ENCODE measurements at places on chromosomes 4 and X.

DNA sequence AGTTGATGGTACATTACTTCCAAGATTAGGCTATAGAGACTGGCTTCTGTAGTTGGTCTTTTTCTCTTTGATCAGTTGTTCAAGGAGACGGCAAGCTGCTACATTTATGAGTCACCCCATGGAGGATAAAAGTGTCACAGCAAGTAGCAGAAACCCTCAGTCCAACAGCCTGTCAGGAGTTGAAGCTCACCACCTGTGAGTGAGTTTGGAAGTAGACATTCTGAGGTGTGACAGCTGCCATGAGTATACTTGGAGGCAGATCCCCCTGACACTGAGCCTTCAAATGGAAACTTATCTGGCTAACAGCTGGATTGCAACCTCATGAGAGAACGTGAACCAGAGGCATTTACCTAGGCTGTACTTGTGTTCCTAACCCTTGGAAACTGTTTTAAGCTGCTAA lies 68.0 kb downstream of the CCNG2 start:
- no peak for DNase-seq

DNA sequence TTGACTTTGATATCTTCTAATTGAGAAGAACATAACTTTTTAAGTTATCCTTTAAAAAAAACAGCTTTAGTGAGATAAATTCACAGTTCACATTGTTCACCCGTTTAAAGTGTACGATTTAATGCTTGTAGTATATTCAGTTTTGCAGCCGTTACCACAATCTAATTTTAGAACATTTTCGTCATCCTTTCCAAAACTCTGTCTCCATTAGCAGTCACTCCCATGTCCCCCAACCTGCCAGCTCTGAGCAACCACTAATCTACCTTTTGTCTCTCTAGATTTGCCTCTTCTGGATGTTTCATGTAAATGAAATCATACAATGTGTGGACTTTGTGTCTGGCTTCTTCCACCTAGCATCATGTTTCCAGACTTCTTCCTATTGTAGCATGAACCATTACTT lies 38.6 kb downstream of the CLCN4 start:
- DNase-seq, result no peak

- DNase-seq, result no peak
Measured at GRCh38 chr4:105458001-105458400, 15.9 kb downstream of the PPA2 start.

DNA sequence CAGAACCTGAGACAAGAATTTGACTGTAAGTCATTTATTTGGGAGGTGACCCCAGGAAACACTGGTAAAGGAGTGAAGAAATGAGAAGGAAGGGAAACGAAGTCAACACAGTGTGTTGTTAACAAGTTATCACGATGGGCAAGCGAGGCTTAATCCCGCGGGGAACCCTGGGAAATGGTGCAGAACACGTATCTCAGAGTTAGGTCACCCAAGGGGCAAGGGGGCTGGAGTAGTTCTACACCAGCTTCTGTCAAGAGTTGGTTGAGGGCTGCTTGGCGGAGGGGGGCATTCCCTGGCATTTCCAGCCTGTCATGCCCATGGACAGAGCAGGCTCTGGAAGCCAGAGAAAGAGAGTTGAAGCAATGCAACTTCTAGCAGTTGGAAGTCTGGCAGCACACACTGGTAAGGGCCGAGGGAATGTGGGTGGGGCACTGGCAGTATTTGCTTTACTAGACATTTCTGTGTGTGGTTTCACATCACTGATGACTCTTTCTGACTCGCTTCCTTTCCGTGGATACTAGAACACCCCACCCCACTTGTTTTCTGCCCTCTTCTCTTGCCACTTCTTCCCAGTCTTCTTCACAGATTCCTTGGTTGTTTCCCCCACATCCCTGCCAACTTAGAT lies 52.2 kb upstream of the ADGRG2 start:
- DNase-seq, result peak; percentile 49

DNA sequence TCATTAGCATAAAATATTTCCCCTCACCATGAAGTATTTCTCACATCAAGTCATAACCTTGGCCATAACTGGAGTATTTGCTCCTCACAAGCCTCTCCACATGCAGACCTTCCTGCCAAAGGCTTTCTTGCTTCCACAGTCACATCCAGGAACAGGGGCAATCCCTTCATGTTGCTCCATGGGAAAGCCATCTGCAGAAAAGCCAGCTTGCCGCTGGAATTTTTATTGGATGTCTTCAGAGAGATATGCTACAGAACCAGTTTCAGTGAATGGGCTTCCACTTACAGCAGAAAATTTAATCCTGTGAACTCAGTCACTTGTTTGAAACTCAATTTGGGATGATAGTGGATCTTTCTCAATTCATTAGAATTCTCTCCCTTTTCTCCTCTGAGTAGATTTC lies 3.2 kb upstream of the CDKN2AIP start:
- peak; percentile 50 for DNase-seq

DNA sequence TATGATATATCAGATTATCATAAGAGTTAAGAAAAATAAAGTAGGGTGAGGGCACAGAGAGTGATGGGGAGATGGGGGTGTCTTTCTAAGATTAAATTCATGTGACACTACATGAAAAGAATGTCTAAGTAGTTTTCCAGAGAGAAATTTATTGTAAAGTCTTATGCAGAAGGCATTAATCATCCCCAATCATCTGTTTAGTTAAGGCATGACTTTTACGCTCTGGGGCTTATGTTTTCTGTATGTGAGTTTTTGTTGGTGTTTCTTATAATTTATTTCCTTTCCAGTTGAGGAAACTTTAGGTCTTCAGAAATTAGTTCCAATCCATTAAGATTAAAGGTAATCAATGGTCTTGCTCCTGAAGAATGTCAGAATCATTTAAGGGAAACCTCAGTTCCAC lies 383.0 kb upstream of the GALNT7 start:
- DNase-seq, result no peak

GRCh38 chr4:13700021-13700857 lies 72.7 kb upstream of the BOD1L1 start:
- no peak for DNase-seq

DNA sequence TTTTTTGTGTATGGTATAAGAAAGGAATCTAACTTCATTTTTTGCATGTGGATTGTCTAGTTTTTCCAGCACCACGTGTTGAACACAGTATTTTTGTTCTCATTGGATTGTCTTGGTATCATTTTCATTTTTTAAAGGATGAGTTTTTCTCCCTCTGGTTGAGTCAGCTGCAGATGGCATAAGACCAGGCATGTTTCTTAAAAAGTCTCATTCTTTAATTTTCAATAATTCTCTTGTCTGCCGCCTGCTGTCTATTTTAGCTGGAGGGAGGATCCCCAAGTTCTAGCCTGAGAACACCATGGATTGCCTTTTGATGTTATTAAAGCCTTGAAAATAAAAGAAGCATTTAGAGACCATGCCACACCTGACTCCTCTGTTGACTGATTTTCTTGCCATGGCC lies 263.8 kb downstream of the ARHGAP24 start:
- no peak for DNase-seq

- DNase-seq, result peak; percentile 61
Measured at GRCh38 chr4:52824603-52825459, 37.3 kb upstream of the RASL11B start.

DNA sequence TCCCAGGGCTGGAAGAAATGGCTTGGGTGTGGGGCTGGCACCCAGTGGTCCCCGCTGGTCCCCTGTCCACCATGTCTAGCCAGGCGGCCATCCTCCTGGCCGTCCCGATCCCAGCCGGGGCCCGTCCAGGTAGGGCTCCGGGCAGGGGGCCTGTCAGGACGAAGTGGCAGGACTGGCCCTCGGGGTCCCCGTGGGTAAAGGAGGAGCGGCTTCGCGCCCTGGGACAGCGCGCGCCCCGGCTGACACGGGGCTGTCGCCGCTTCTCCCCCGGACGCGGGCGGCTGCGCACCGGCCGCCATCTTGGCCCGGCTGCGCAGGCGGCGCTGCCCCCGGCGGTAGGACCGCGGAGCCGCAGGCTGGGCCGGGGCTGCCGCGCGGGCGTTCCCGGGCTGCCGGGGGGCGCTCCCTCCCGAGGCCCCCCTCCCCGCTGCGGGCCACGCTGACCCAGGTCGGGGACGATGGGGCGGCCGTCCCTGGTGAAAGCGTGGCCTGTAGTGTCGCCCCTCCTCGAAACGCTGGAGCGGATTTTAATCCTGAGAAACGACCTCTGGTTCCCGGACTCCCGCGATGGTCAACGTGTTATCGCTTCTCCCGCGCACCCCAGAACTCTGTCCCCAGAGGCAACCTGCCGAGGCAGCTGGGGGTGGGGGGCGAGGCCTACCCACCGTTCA lies 60.4 kb upstream of the BCOR start:
- peak; percentile 84 for DNase-seq

DNA sequence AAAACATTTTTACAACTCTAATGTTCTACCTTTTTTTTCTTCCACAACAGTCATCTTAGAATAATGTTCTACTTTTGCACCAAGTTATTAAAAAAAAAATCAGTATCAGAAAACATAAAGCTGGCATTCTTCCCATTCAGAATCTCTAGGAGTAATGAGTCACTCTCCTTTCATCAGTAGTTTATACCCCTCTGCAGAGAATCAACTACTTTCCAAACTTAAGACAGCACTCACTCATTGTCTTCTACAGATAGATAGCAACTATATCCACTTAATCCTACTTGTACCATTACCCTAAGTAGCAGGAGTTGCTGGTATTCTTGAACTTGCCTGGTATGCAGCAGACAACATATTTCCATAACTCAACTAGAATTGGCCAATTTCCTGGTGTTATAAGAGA lies 3.2 kb downstream of the TIGD4 start:
- no peak for DNase-seq

DNA sequence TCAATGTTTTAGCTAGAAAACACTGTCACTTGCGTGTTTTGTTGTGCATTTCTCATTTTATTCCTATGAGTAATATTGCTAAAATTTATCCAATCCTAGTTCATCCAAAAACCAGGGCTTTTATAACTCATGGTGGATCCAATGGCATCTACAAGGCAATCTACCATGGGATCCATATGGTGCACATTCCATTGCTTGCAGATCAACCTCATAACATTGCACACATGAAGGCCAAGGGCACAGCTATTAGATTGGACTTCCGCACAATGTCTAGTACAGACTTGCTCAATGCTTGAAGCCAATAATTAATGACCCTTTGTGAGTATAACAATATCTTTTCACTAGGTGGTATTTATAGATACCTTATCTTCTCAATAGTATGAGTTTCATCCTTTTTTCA lies 57.2 kb upstream of the UGT2B7 start:
- DNase-seq, result no peak

GRCh38 chrX:12011075-12011474 lies 127.2 kb upstream of the FRMPD4 start:
- no peak for DNase-seq

- no peak for DNase-seq
Measured at GRCh38 chr4:79049840-79050540, 110.8 kb upstream of the PAQR3 start.

GRCh38 chr4:101157415-101158133 lies 189.8 kb downstream of the PPP3CA start:
- DNase-seq, result no peak

DNA sequence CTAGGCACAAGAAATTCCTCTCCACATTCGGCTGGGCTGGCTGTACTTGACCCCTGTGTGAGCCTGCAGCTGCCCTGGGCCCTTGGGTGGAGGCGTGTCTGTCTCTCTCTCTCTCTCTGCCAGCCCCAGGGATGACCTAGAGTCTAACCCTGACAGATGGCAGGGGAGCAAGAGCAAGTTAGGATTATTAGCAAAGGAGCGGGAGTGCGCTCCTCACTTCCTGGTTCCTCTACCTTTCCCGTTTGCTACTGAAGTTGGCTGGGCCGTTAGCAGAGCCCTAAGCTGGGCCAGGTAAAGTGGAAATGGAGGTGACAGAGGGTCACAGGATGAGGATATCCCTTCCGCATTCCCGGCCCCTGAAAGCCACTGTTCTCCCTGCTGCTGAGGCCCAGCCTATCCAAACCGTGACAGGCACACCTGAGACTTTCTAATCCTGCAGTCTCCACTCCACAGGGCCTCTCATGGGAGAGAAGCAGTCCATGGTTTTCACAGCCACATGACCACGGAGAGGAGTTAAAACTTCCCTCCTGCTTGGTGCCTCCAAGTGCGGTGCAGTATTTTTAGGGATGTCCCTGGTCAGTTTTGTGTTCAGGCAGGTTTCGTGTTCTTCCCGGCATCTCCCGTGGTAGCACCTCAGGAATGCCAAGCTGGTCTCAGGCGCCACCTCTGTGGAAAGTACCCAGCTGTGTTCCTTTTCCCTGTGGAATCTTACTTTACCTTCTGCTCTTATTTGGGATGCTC lies 79.3 kb downstream of the CLDN22 start:
- DNase-seq, result no peak

DNA sequence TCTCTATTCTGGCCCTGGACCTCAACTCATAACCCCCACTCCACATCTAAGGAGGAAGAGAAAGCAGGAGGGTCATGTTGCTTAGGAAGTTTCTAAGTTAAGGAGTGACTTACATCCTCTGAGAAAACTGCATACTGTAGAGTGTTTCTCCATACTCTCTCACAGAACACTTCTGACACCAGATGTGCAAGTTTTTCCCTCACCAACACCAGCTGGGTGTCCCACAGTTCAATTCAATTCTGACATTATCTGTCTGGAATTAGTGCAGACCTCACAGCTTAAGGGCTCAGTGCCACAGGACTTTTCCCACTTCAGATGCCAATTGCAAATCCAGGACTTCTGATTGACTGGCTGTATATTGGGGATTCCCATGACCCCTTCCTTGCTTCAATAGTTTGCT lies 89.0 kb upstream of the SFRP2 start:
- DNase-seq, result no peak

- no peak for DNase-seq
Measured at GRCh38 chr4:74632634-74633033, 161.7 kb downstream of the BTC start.

- DNase-seq, result no peak
Measured at GRCh38 chr4:106806158-106806797, 229.8 kb downstream of the DKK2 start.

DNA sequence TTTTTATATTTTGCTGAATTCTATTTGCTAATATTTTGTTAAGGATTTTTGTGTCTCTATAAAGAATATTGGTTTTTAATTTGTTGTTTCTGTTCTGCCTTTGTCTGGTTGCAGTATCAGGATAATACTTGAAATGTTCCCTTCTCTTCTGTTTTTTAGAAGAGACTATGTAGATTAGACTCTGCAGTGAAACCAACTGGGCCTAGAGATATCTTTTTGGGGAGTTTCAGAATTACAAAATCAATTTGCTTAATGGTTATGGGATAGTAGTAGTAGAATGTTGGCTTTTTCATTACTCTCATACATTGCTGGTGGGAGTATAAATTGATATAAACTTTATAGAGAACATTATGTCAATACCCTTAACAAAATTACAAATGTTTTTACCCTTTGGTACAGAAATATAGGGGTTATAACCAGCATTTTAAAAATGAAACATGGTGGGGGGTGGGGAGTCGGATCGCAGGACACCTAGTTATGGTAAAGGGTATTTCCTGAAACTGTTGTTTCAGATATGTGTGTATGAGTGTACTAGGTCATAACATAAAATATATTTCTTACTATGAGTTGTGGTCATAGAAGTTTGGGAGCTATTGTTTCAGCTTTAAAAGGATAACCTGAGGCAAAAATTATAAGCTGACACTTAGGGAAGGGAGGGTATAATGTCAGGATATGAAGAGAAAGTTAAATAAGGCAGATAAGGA lies 29.0 kb downstream of the CLOCK start:
- DNase-seq, result no peak

- DNase-seq, result no peak
Measured at GRCh38 chr4:184481544-184481943, 7.2 kb upstream of the IRF2 start.

Data from hepatocyte (in vitro differentiated cells).